Islet precursor cell (in vitro differentiated cells): ENCODE measurements at places on chromosomes 2 and 18.

- DNase-seq: peak; percentile 51
Observed at GRCh38 chr2:85396531-85397470, 13.4 kb downstream of the CAPG start.

DNA sequence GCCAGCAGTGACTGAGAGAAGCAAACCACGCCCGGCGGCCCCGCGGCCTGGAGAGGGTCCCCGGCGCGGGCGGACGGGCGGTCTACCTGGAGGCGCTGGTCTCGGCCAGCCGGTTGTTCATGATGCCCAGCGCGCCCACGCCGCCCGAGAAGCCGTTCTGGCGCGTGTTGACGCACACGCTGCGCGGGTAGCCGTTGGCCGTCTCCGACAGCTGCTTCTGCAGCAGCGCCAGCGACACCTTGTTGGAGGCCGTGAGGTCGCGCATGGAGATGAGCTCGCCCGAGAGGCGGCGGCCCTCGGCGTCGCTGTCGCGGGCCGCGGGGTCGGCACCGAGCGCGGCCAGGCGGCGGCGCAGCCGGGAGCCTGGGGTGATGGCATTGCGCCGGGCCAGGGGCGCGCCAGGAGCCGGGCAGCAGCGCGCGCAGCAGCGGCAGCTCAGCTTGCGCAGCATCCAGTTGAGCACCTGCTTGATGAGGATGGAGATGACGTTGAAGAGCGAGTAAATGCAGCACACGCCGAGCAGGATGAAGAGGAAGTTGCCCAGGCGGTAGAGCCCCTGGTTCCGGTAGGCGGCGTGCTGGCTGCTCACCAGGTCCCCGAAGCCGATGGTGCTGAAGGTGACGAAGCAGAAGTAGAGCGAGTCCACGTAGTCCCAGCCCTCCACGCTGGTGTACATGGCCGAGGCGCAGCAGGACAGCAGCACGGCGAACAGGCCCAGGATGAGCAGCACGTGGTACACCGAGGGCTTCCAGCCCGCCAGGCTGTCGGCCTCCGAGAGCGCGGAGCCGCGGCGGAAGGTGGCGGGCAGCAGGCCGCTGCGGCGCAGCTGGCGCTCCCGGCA is 118.1 kb downstream of the MSH2 start:
- DNase-seq: no peak

- no peak for DNase-seq
Observed at GRCh38 chr2:10039658-10040410, 3.5 kb upstream of the KLF11 start.

GRCh38 chr18:24878289-24878688 is 417.9 kb downstream of the HRH4 start:
- no peak for DNase-seq

- no peak for DNase-seq
Observed at GRCh38 chr2:237485304-237485703, 1.7 kb upstream of the MLPH start.

GRCh38 chr2:219396863-219397457 is 9.2 kb upstream of the DNPEP start:
- peak; percentile 11 for DNase-seq
